ENCODE measurements at places on chromosomes 7 and 10. TPM values are rescaled to one million over a fixed set of nuclear protein-coding genes. Genes with fewer than 3 reads are reported as not detected.

DNA sequence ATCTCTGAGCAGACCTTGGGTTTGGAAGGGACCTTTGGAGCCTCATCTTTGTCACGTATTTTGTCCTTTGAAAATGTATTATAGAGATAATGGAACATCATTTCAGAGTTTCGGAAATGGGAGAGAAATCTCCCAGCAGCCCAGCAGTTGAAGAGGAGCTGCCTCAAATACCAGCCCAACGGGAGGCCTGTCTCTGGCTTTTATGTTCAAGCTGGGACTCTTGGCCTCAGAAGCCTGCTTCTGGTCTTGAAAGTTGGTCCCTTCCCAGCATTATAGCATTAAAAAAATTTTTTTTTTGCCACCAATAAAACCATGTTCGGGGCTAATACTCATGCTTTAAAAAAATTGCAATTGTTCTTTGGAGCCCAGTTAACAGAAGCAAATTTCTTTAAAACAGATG lies 73.4 kb upstream of the CTBP2 start:
- DNase-seq, result no peak

DNA sequence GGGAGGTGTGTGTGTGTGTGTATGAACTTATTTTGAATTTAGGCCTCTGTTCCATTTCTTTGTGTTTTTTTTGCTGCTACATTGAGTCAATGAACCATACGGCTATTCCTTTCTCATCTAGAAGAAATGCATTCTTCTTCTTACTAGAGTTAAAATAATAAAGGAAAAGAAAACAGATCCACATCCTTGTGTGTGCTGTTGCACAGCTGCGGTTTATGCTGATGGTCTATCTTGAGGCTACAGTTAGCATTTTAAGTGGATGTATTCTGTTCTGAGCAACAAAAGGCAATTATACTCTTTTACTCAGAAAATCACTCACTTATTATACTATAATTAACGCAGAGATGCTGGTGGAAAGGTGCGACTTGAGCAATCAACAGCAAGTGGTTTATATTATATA lies 615.0 kb upstream of the MBL2 start:
- no peak for DNase-seq

GRCh38 chr10:117518246-117518645 lies 24.3 kb upstream of the EMX2 start:
- no peak for DNase-seq

DNA sequence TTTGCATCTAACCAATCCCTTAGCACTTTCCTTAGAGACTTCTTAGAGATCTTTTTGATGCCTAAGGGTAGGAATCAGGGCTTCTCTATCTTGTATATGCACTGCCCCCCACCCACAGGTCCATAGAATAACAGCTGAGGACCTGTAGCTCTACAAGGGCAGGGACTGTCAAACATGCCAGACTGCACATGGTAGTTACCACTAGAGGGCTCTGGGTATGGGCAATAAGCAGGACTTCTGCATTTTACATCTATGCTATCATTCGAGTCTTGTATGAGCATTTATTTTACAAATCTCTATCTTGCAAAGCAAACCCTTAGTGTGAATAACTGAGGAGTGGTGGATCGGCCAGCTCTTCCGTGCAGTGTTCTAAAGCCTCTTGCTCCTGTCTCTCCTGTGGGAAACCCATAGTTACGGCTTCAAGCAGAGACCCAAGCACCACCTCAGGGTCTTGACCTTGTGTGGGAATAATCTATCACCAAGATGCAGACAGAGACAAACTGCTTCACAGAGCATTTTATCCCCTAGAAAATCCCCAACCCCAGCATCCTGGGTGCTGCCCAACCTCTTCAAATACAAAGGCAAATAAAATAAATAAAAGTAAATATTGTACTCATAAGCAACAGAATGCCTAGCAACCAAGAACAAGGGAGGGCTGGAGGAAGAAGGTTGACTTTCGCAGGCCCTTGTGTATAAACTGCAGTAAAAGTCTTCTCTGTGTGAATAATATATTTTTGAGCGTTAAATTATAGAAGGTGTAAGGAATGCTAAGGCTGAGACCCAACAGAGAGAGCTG lies 219.3 kb downstream of the WDR11 start:
- no peak for DNase-seq

GRCh38 chr7:1050956-1051690 lies 6.8 kb downstream of the GPR146 start:
- no peak for DNase-seq

DNA sequence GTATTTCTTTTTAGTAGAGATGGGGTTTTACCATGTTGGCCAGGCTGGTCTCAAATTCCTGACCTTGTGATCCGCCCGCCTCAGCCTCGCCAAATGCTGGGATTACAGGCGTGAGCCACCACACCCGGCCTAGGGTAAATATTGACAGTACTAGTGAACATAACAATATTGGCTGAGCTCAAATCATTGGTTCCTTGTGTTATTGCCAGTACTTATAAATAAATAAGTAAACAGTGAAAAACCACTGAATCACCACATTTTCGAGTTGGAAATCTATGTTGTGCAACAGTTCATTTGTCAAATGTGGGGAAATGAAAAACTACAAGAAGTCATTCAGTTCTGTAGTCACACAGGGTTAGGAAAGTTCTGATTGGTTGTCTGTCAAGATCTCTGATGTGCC lies 15.8 kb downstream of the RPP30 start:
- DNase-seq, result no peak

DNA sequence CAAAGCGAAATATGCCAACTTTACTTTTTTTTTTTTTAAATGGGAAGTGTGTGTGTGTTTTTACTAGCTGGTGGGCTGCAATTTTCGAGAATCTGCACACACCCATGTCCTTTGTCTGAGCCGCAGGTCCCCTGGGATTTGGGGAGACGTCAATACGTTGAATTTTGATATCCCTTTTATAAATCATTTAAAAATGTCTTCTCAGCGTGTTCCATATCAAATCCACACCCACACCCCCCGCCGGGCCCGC lies 404 bp upstream of the FMC1 start:
- no peak for DNase-seq

DNA sequence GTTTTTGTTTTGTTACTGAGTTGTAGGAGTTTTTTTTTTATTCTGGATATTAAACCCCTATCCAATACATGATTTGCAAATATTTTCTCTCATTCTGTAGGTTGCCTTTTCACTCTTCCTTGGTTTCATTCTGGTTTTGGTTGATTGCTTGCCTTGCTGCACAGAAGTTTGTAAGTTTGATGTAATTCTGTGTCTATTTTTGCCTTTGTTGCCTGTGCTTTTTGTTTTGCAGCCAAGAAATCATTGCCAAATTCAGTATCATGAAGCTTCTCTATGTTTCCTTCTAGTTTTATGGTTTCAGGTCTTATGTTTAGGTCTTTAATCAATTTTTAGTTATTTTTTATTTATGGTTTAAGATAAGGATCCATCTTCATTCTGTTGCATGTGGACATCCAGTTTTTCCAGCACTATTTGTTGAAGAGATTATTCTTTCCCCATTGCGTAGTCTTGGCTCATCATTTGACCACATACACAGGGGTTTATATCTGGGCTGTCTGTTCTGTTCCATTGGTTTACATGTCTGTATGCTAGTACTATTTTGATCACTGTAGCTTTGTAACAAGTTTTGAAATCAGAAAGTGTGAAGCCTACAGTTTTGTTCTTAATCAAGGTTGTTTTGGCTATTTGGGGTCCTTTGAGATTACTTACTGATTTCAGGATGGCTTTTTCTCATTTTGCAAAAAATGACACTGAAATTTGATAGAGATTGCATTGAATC lies 26.4 kb downstream of the BMPR1A start:
- DNase-seq, result no peak

DNA sequence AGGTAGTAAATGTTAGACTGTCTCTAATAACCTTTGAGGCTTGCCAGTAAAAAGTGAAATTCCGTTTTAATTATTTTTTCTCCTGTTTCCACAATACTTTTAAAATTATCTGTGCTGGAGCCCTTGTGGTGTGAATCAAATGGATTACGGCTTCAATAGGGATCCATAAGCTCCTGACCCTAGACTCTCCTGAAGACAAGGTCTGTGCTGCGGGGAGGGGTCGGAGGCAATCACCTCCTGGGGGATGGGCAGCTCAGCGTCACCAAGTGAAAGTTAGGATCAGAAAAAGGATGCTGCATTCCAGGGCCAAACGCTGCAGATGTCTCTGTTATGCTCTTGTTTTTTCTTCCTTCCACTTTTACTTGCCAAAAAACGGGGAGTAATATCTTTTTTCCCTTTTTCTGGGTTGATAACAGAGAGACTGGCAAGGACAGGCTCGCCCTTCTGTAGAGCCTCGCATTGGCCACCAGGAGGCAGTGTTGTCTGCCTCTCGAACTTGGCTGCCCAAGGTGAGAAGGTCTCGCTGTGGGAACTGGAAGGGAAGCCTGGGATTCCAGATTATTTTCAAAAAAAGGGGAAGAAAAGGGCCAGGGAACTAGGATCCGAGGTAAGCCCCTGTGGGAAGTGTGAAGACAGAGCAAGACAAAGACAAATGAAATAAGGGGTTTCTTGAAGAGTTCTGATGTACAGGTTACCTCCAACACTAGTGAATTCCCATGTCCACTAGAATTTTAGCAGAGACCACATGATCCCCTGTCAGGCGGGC lies 621.9 kb downstream of the ACTR3B start:
- DNase-seq, result no peak

DNA sequence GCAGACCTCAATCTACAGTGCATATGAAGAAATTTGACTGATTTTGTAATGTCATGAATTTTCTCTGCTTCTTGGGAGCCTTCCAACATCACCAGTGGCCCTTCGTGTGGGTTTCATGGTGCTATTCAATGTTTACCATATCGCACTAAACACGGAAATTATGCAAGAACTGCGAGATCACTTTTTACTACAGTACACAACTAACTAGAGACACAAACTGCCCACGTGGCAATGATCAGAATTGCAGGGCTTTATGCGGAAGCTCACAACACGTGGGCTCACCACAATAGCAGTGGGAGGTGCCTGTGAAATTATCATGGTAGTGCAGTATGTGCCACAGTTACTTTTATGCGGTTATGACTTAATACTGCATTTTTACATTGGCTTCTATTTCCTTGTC lies 449.7 kb upstream of the KLF6 start:
- no peak for DNase-seq

GRCh38 chr7:137628216-137628615 lies 218.6 kb downstream of the DGKI start:
- no peak for DNase-seq

- DNase-seq, result no peak
These were observed 275.8 kb downstream of the SEMA3D start for GRCh38 chr7:84911077-84911476.

DNA sequence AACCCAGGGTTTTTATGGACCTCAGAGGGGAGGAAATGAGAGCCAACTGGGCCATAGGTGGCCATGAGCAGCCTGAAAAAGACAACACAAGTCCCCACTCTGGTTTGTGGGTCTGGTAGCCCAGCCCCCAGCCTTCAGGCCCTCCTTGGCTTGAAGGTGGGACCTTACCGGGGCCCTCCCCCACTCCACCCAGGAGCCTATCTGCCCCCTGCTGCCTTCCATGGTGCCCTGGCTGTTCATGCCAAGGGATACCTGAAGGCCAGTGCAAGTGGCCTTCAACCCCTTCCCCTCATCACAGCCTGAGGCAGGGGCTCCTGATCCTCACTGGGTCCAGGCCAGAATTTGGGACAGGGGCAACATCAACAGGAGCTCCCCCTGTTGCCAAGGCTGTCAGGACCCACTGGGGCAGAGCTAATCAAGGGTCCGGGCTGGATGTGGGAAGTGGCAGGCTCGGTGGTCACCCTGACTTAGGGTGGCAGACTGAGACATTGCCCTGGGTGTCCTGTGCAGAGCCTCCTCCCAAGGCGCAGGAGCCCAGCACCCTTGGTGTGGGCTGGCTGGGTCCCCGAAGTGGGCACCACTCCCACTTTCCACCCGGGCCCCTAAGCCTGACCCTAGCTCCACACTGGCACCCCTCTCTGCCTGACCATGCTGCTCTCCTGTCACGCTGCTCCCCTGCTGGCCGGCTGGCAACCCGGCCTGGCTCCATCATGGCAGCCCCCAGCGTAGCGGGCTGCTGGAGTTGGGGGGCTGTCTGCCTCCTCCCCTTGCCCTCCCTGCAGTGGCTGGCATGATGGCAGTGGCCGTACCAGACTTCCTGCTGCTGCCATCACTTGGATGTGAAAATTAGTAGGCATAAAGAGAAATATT lies 6.4 kb downstream of the WDFY4 start:
- DNase-seq, result no peak

DNA sequence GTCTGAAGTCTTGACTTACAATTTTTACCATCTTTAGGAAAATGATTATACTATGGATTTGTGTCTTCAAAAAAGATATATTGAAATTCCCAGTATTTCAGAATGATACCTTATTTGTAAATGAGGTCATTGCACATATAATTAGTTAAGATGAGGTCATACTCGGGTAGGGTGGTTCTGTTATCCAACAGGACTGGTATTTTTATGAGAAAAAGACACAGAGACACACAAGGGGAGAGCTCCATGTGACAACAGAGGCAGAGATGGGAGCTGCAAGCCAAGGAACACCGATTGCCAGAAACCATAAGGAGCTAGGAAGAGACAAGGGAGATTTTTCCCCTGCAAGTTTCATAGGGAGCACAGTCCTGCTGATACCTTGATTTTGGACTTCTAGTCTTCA lies 356.9 kb downstream of the ARL4A start:
- no peak for DNase-seq

DNA sequence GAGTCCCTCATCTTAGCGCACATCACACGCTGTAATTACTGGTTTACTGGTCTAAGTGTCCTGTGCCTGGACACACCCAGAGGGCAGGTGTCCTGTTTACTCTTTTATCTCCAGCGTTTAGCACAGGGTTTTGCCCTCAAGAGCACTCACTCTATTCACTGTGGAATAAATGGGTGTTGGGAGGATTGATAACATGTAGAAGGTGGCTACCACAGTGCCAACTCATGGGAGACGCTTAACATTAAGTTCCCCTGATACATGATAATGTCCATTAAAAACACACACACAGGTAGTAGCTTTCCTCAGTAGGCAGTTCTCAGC lies 96.1 kb upstream of the EFCAB10 start:
- no peak for DNase-seq

DNA sequence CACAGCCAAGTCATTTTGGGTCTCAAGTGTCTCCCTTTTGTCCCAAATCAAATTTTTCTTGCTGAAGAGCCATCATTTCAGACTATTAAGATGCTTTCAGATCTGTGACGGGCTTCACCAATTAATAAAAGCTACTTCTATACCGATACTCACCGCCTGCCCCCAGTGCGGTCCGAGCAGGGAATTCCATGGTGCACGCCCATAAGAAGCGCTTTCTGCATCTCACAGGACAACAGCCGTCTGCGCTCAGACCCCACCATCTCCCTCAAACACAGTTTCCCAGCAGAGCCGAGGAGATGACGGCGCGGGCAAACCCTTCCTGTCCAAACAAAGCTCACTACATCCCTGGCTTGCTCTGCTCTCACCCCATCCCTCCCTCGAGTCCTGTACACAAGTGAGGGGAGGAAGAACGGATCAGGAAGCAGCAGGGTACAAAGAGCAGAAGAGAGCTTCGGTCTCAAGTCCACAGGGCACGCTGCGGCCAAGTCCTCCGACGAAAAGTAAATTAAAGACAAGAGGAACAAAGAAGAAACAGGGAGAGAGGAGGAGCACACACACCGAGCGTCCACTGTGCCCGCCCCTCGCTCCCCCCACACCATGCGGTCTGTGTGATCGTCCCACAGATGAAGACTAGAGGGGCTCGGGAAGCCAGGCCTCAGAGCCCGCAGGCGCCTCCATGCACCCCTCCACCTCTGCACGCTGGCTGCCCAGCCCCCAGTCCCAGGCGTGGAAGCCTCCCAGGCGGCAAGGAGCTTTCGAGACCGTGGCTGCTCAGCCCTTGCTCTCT lies 121.9 kb downstream of the MAD1L1 start:
- no peak for DNase-seq

The PRF1 gene
- total RNA-seq, result not detected

The SMO gene
- 23.9 TPM for total RNA-seq

The CALCR gene
- not detected for total RNA-seq

The PRSS37 gene
- total RNA-seq, result not detected

The PILRB gene
- 14.8 TPM for total RNA-seq

The UCN3 gene
- total RNA-seq, result not detected
